Stimulated activated CD8-positive, alpha-beta memory T cell treated with anti-CD3 and anti-CD28 coated beads, Interleukin-4, amount 100 ng/mL, for 4 hours (primary cell): ENCODE measurements at places on chromosomes 2 and 18.

GRCh38 chr18:3581890-3582289, 131.9 kb downstream of the TGIF1 start:
- DNase-seq, result no peak

GRCh38 chr18:58853561-58853960, 11.1 kb upstream of the ZNF532 start:
- no peak for DNase-seq

- DNase-seq, result no peak
These were observed 35.2 kb downstream of the CENPO start for GRCh38 chr2:24828238-24828996.

- DNase-seq, result no peak
These were observed 13.1 kb upstream of the LHCGR start for GRCh38 chr2:48768669-48769068.

- no peak for DNase-seq
These were observed 276.7 kb downstream of the CCDC85A start for GRCh38 chr2:56460508-56460907.

- DNase-seq, result no peak
These were observed 59.1 kb upstream of the MCFD2 start for GRCh38 chr2:46974659-46975058.

- DNase-seq, result no peak
These were observed 364.5 kb upstream of the CDH2 start for GRCh38 chr18:28541276-28541930.

- no peak for DNase-seq
These were observed 105.9 kb downstream of the SOX11 start for GRCh38 chr2:5798084-5798483.

- no peak for DNase-seq
These were observed 123.9 kb upstream of the ACKR3 start for GRCh38 chr2:236445678-236446077.
